ENCODE measurements at places on chromosomes 12 and 14.

DNA sequence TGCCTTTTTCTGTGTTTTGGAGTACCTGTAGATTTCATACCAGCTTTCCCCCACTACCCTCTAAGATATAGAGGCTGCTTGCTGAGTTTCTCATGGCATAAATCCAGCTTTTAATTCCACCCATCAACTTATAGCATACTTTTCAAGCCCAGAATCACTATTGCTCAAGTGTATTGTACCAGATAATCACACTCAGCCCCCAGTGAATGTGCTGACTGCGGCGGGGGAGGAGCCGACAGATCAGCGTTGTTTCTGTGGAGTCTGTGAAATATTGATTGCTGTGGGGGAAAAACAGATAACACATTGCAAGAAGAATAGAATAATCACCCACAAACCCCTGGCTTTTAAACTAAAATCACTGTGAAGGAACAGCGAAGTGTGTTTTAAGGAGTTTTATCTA is 296.1 kb downstream of the TMEM132D start:
- no peak for DNase-seq

DNA sequence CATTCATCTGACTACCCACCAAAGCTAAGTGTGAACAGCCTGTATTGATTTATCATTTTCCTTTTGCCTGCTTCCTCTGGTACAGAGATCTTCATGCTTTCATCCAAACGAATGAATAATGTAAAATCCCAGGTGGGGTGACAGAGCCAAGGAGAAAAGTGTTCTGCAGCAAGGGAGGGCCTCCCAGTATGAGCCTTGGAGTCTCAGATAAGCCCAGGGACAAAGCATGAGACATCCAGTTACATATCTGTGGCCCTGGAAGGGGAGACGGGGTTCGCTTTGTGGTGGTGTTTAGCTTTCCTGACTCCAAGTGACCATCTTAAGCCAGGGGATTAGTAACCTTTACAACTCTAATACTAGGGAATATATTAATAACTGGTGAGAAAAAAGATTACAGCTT is 177.1 kb downstream of the ETV6 start:
- no peak for DNase-seq

GRCh38 chr12:2853626-2854025 is 3.2 kb downstream of the TEX52 start:
- peak; percentile 28 for DNase-seq

- no peak for DNase-seq
Observed at GRCh38 chr14:101047326-101047725, 143.8 kb upstream of the RTL1 start.

GRCh38 chr12:86729739-86730138 is 473.5 kb upstream of the MGAT4C start:
- no peak for DNase-seq

- no peak for DNase-seq
Observed at GRCh38 chr12:97313471-97314190, 149.0 kb upstream of the RMST start.

- peak; percentile 58 for DNase-seq
Observed at GRCh38 chr14:101875727-101876554, 88.4 kb upstream of the DYNC1H1 start.

DNA sequence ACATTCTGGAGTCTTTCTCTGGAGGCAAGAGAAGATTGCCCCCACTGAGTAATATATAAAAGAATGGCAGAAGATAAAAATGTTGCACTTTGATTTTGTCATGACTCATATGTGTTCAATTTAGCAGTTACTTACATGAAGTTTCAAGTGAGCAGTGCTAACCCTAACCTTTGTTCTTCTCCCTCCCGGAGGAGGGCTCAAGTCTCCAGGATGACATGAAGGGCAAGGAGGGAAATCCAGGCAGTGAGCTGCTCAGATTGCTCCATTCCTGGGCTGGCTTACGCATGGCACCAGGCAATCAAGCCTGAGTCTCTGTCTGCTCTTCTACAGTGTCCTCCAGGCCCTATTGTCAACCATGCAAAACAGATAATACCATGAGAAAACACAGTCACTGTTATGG is 322.3 kb downstream of the DUSP6 start:
- no peak for DNase-seq

GRCh38 chr14:100547633-100548294 is 39.5 kb downstream of the BEGAIN start:
- peak; percentile 33 for DNase-seq

DNA sequence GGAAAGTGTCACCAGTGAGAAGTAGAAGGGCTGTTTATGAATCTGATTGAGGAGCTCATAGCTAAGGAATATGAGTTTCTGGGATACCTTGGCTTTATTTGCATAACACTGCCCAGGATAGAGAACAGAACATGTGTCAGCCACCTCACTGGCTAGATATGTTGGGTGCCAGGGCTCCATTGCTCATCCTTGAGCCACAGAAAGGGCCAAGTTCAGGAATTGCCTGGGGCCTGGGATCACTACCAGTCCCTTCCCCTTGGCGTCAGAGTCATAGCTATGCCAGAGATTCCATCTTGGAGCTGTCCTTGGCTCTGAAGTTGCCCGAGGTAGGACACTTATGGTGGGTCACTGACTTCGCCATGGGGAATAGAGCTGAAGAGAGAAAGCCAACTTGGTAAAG is 49.0 kb downstream of the IFT43 start:
- DNase-seq, result no peak
